Fibroblast of gingiva (primary cell): ENCODE measurements at places on chromosomes 7 and 10.

DNA sequence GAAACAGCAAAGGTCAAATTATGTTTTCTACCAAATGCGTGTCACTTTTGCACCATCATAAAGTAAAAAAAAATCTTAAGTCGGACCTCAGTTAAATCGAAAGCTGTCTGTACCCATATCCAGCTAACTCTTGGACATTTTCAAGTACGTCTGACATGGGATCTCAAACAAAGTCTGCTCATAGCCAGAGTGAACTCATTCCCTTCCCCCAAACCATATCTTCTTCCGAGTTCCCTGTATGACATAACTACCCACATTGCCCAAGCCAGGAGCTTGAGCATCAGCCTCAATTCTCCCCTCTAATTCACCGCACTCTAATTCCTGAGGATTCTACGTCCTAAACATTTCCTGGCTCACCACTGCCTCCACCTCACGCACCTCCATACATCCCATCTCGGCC is 44.8 kb upstream of the TARP start:
- DNase-seq, result no peak

DNA sequence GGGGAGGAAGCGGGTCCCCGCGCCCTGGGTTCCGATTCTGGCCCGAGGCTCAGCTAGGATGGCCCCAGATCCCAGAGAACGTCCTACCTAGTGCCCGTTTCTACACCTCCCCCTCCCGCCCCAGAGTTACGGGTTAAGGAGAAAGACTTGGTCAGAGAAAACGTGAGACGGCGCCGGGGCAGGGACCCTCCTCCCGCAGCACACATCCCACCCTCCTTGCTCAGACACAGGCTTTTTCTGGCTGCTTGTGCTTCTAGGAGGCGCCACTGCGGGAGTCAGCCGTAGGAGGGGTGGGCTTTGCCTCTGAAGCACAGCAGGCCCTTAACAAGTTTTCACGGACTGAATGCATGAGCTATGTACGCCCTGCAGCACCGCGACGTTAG is 104.9 kb upstream of the LEP start:
- DNase-seq, result no peak

DNA sequence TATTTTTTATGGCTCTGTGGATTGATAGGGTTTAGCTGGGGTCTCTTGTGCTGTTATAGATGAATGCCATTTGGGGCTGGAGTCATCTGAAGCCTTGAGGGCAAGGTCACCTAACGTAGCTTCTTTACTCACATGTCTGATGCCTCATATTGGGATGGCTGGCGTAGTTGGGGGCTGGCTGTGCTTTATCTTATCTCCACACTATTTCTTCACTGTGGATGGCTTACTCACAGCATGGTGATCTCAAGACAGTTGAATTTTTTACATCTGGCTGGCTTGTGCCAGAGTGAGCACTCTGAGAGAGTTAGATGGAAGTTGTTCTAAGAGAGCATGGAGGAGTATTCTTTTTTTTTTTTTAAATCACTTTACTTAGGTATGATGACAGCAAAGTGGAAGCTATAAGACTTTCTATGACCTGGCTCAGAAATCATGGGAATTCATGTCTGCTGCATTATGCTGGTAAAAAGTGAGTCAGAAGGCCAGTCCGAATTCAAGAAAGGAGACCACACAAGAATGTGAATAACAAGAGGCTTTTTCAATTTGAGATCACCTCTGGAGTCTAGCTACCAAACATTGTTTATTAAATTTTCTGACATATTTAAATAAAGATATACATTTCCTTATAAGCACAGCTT is 252.4 kb upstream of the TPK1 start:
- DNase-seq, result no peak

DNA sequence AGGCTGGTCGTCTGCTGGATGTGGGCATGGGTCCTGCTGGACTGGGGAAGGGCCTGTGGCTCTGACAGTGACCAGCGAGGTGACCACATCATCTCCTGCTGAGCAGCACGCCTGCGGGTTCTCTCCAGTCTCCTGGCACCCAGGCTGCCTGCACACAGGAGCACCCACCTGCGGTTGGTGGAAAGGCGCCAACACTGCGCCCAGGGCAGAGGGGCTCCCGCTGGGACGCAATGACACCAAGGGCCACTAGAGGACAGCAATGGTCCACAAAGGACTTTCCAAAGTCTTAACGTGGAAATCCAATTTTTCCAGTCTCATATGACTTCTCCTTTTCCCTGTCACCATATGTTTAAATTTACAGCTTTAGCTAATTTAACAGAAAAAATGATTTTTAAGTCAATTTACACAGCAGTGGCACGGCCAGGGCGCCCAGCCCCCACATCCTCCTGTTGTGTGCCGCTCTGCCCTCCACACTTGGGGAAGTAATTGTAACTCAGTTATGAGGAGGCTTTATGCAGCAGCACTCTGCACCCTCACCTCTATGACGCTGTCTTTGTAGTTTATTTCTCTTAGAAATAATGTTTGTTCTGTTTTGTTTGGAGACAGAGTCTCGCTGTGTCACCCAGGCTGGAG is 38.1 kb downstream of the CFAP46 start:
- DNase-seq, result no peak

- DNase-seq, result no peak
Observed at GRCh38 chr7:80830010-80830409, 88.8 kb downstream of the SEMA3C start.

- peak; percentile 32 for DNase-seq
Observed at GRCh38 chr10:97319671-97320479, 804 bp downstream of the FRAT1 start.

- peak; percentile 61 for DNase-seq
Observed at GRCh38 chr7:144835155-144835611, 670 bp downstream of the TPK1 start.

- DNase-seq, result no peak
Observed at GRCh38 chr10:85612833-85613232, 753.8 kb downstream of the GRID1 start.

GRCh38 chr7:38889079-38889478 is 19.9 kb downstream of the VPS41 start:
- no peak for DNase-seq

DNA sequence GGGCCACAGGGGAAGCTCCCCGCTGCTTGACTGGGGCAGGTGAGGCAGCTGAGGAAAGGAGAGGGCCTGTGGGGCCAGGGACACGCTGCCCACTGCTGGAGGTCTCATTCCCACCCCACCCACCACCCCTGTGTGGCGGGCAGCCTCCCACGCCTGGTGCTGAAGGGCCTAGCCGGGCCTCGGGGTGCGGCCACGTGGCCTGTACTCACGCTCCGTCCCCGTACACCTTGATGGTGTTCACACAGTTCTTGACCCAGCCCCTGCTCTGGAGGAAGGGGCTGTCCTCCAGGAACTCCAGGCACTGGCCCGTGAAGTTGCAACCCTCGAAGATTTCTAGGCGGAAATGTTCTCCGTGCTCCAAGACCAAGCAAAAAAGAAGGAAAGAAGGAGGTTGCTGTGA is 4.0 kb downstream of the CRYGN start:
- no peak for DNase-seq

GRCh38 chr10:95306318-95306650 is 15.5 kb upstream of the PDLIM1 start:
- no peak for DNase-seq

- DNase-seq, result peak; percentile 45
Observed at GRCh38 chr7:24936121-24936824, 43.7 kb downstream of the OSBPL3 start.

DNA sequence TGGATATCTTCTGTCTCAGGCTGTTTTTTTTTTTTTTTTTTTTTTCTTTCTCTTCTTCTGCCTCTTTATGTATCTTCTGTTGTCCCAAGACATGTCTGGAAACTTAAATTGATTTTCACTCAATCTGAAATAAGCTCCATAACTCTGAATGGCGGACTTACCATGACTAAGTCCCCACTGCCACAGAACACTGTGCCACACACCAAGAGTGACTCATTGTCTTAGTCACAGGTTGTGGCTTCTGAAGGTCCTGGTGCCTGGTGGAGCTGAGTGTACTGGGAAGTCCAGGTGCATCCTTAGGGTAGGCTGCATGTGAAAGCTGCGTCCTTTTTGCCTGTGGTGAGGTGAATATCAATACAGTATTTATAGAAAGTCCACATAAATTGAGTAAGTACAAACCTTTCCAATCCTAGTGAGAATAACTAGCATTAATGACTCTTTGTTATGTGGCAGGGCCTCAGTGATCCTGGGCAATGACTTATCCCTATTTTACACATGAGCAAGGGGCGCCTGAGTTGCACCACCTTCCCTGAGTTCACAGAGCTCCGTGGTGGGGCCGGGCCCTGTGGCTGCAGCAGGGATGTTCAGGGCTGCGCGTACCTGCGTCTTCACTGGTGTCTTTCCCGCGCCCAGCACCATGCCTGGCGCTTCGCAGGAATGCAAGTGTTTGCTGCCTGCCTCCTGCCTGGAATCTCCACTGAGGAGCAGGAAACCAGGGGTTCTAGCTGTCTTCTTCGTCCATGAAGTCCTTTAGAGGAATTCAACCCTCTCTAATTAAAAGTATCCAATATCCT is 4.3 kb downstream of the PFKP start:
- DNase-seq, result peak; percentile 35

GRCh38 chr7:55086413-55087201 is 67.8 kb downstream of the EGFR start:
- DNase-seq, result peak; percentile 72

- no peak for DNase-seq
Observed at GRCh38 chr7:69208276-69208675, 390.0 kb upstream of the AUTS2 start.

GRCh38 chr10:123995461-123996131 is 97.8 kb downstream of the CHST15 start:
- peak; percentile 68 for DNase-seq

- DNase-seq, result peak; percentile 54
Observed at GRCh38 chr7:98956937-98957336, 78.6 kb downstream of the TRRAP start.

DNA sequence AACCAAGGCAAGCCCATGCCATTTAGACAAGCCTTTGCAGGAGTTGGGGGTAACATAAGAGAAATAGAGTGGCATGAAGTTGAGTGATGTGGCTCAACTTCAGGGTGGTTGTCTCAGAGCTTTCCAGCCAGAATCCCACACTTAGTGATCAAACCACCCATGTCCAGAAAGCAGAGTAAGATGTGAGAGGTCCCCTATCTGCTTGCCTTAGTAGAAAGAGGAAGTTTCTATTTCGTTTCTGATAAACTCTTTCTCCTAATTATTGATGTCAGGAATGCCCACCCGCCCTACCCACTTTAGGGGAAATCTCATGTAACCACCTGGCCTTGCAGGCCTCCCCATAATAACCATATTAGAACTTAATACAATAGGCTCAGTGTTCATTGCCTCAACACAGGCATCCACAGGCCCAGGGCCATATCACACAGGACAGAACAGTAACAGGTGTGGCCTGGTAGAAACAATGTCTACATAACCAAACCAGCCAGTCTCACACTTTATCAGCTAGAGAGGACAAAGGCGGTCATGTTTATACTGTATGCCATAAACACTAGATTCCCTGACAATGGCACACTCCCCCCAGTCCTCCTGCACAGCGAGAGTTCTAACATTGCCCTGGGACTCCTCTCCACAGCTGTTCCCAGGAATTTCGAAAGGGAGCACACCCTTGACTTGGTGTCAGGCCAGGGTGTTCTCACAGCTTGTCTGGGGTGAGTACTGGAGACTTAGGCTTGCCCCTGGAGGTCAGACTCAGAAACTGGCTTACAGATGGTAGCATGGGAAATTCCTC is 364.4 kb downstream of the CXCL12 start:
- peak; percentile 19 for DNase-seq

DNA sequence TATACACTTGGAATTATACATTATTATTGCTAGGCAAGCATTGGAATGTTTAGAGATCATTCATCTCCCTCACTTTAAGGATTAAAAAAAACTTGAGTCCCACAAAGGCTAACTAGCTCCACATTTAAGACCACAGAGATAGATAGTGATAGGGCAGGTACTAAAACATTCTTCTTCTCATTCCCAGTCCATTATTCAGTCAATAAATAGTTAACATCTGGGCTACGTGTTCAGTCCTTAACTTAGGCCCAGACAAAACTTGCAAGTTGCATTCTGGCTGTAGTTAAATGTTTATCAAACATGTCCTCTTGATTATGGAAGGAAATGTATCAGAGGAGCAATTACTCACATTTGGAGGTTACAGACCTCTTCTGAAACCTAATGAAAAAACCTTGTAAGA is 2.4 kb downstream of the GNG11 start:
- no peak for DNase-seq

DNA sequence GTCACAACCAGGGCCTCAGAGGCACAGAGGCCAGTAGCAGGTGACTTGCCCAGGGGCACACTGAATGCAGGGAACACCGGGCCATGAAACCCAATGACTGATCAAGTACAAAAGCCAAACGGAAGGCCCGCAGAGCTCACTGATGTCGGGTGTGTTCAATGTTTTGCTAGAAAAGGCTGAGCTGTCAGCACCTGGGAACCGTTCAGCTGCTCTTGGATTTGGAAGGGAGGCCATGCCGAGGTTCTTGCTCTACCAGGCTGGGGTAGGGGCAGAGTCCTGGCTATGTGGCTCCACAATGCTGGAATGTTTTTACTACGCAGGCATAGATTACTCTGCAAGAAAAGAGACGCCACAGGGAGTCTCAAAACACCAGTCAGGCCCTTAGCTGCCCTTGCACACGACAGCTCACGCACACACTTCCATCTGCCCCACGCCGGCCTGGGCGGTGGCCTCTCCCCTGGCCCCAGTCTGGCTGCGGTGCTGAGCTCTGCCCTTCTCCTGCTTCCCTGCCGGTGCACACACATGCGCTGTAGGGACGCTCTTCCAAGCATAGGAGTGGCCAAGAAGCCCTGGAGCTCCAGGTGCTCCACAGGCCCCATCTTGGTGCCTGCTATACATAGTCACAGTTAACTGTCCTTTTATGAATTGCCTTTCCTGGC is 79.9 kb downstream of the ZRANB1 start:
- no peak for DNase-seq

GRCh38 chr7:84104826-84105225 is 89.8 kb downstream of the SEMA3A start:
- no peak for DNase-seq

GRCh38 chr7:110827287-110827855 is 263.6 kb upstream of the LRRN3 start:
- no peak for DNase-seq

DNA sequence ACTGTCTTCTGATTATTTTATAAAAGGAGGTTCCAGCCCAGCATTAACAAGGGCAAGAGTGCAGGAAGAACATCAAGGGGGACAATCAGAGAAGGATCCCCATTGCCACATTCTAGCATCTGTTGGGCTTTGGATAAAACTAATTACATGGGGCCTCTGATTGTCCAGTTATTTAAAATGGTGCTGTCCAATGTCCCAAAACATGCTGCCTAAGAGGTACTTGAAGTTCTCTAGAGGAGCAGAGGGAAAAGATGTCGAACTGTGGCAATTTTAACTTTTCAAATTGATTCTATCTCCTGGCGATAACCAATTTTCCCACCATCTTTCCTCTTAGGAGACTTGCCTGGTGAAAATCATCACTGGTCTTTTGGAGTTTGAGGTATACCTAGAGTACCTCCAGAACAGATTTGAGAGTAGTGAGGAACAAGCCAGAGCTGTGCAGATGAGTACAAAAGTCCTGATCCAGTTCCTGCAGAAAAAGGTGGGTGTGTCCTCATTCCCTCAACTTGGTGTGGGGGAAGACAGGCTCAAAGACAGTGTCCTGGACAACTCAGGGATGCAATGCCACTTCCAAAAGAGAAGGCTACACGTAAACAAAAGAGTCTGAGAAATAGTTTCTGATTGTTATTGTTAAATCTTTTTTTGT is 2.3 kb downstream of the IL6 start:
- no peak for DNase-seq

- no peak for DNase-seq
Observed at GRCh38 chr10:118572256-118573041, 23.0 kb downstream of the PRLHR start.

GRCh38 chr10:33100781-33101391 is 142.9 kb upstream of the ITGB1 start:
- DNase-seq, result no peak
